Endothelial cell of umbilical vein (primary cell): ENCODE measurements at places on chromosomes 2 and 18. TPM values are rescaled to one million over a fixed set of nuclear protein-coding genes. Genes with fewer than 3 reads are reported as not detected.

The PGAP1 gene
- 9.8 and 13.0 TPM in 2 replicates for total RNA-seq

The HES6 gene
- total RNA-seq, result 5.1 and 5.4 TPM in 2 replicates

The KCNG3 gene
- total RNA-seq, result 0.15 TPM in 1 of 2 replicates, not detected in the other

The EFEMP1 gene
- 2,354 and 2,981 TPM in 2 replicates for total RNA-seq

The DAW1 gene
- total RNA-seq, result 2.0 and 3.2 TPM in 2 replicates

The SRD5A2 gene
- not detected in 2 replicates for total RNA-seq

The CFC1B gene
- total RNA-seq, result not detected in 2 replicates

The IL1RL2 gene
- total RNA-seq, result 0.21 TPM in 1 of 2 replicates, not detected in the other

The PRSS56 gene
- total RNA-seq, result not detected in 2 replicates

The IL1RN gene
- total RNA-seq, result not detected in 2 replicates

The NEUROD1 gene
- not detected in 2 replicates for total RNA-seq

The KLHL29 gene
- total RNA-seq, result 10.6 and 12.7 TPM in 2 replicates

The CD226 gene
- 0.20 and 0.25 TPM in 2 replicates for total RNA-seq

The NPAS2 gene
- 34.4 and 53.9 TPM in 2 replicates for total RNA-seq

The RAB12 gene
- 42.0 and 45.4 TPM in 2 replicates for total RNA-seq

The LYPD6 gene
- 3.1 and 4.0 TPM in 2 replicates for total RNA-seq

The CHST9 gene
- total RNA-seq, result not detected in 2 replicates

The DSG3 gene
- total RNA-seq, result 0.07 TPM in 2 replicates
